Stimulated activated CD4-positive, alpha-beta T cell treated with anti-CD3 and anti-CD28 coated beads, Interleukin-4, amount 100 ng/mL, for 1 hour (primary cell): ENCODE measurements at places on chromosomes 3 and 15.

GRCh38 chr15:101156509-101157159, 95.2 kb downstream of the CHSY1 start:
- DNase-seq, result no peak

- DNase-seq, result no peak
These were observed 5.7 kb downstream of the SNX33 start for GRCh38 chr15:75653347-75653913.

DNA sequence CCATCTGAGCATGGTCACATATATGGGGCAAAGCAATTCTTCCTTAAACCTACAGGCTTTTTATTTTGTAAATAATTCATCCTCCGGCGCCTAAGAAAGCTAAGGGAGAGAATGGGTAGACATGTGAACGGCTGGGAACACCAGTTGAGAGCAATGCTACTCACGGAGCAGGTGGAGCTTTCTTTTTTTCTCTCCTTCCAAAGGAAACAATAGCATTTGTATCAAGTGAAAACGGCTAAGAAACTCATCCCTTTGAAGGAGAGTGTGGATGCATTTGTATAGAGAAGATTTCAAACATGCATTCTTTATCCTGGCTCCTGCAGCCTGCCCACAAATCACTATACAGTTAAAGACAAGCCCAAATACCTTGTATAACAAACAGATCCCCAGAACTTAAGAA, 637.8 kb downstream of the MAGI1 start:
- no peak for DNase-seq

GRCh38 chr15:66482539-66482938, 15.0 kb downstream of the SNAPC5 start:
- no peak for DNase-seq

DNA sequence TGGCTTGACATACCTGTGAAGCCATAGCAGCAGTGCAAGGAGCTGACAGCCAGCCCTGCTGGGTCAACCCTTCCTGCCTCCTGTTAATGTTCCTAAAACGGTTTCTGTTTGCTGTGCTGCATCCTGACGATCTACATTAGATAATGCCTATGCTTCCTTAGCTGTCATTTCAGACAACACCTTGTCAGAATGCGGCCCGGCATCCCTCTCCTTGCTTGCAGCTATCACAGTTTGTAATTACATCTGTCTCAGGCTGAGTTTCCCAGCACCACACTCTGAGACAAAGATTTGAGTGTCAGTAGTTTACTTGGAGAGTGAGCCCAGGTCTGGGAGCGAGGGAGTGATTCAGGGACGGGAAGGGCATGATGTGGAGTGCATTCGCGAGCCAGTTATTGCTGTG, 9.0 kb downstream of the TRH start:
- no peak for DNase-seq

GRCh38 chr15:25437777-25438600, 835 bp downstream of the UBE3A start:
- peak; percentile 54 for DNase-seq

GRCh38 chr3:169475978-169476698, 187.4 kb downstream of the MECOM start:
- no peak for DNase-seq

GRCh38 chr3:157336252-157337009, 100.2 kb upstream of the PTX3 start:
- no peak for DNase-seq

GRCh38 chr15:83081256-83082014, 14.4 kb upstream of the BTBD1 start:
- DNase-seq, result no peak

- no peak for DNase-seq
These were observed 1274.4 kb downstream of the ROBO2 start for GRCh38 chr3:78314327-78314726.

DNA sequence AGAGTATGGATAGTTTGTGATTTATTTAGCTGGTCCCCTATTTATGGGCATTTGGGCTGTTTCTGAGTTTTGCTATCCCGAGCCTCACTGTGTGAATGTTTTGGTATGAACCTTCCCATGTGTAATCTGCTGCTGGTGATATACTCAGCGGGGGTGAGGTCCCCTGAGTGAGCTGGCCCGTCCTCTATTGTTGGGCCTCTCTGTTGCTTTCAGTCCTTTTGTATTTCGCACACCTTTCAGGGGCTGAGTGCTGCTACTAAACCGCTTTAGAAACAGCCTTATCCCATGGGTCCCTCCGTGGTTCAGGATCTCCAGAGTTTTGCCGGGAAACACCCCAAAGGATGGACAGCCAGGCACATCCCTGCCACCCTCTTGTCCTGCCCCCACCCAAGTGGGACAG, 94.5 kb downstream of the WNT7A start:
- no peak for DNase-seq

DNA sequence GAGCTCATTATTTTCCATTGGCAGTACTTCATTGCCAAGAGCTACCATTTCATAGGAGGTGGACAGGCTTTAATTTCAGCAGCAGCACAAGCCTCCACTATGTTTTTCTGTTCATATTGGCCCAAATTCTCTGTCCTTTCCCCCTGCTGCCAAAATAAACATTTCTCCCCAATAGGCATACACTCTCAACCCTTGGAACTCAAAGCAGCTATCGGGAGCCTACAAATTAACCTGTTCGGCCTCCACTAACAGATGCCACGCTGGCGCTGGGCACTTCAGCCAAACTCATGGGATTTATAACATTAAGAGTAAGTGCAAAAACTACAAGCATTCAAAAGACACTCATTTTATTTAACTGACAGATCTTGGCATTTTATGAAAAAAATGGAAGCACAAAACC, 95.7 kb downstream of the NSUN3 start:
- DNase-seq, result no peak

- no peak for DNase-seq
These were observed 464 bp upstream of the MRPS25 start for GRCh38 chr3:15065550-15066007.

GRCh38 chr15:52746162-52746757, 43.9 kb downstream of the ONECUT1 start:
- DNase-seq, result no peak

GRCh38 chr3:159929171-159930141, 59.2 kb upstream of the IL12A start:
- DNase-seq, result no peak

- DNase-seq, result no peak
These were observed 8.4 kb upstream of the FSTL1 start for GRCh38 chr3:120459196-120459595.

DNA sequence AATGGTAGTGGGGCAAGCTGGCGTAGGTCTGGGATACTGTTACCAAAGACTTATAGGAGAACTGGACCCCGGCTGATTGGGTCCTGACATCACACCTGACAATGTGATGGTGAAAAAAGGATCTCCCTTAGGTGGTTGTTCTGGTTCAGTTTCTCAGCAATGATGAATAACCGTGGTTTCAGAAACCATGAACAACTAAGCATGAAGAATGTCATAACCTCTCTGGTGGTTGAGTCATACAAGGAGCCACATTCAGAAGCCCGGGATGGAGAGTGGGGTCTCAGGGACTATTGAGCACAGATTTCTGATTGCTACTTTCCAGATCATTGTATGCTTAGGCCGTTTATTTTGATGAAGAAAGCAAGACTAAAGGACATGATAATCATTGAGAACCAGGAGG, 17.4 kb downstream of the GPR160 start:
- DNase-seq, result no peak

- DNase-seq, result no peak
These were observed 19.6 kb downstream of the HSPBAP1 start for GRCh38 chr3:122773944-122774509.

- no peak for DNase-seq
These were observed 156.2 kb upstream of the COL8A1 start for GRCh38 chr3:99482191-99482590.

DNA sequence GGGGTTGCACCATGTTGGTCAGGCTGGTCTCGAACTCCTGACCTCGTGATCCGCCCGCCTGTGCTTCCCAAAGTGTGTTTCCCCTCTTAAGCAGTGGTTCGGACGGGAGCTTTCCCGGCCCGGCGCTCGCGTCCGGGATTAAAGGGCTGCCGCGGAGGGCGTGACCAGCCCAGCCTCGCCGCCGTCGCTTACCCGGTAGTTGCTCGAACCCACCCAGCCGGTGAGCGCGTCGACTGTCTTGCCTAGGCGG, 513 bp downstream of the CLASP2 start:
- peak; percentile 56 for DNase-seq

GRCh38 chr3:194468086-194468485, 18.7 kb downstream of the ATP13A3 start:
- no peak for DNase-seq

- no peak for DNase-seq
These were observed 3.2 kb downstream of the GPR171 start for GRCh38 chr3:151199554-151200438.

GRCh38 chr15:57703387-57703786, 3.1 kb upstream of the POLR2M start:
- no peak for DNase-seq

GRCh38 chr15:85606738-85607137, 188.0 kb downstream of the KLHL25 start:
- DNase-seq, result no peak

- no peak for DNase-seq
These were observed 55.4 kb downstream of the SPRED1 start for GRCh38 chr15:38307861-38308641.

- no peak for DNase-seq
These were observed 582.2 kb downstream of the FOXP1 start for GRCh38 chr3:71001303-71001830.

GRCh38 chr3:107954845-107955244, 136.0 kb downstream of the CD47 start:
- DNase-seq, result no peak

GRCh38 chr3:50220109-50220508, 15.0 kb downstream of the SLC38A3 start:
- DNase-seq, result no peak

DNA sequence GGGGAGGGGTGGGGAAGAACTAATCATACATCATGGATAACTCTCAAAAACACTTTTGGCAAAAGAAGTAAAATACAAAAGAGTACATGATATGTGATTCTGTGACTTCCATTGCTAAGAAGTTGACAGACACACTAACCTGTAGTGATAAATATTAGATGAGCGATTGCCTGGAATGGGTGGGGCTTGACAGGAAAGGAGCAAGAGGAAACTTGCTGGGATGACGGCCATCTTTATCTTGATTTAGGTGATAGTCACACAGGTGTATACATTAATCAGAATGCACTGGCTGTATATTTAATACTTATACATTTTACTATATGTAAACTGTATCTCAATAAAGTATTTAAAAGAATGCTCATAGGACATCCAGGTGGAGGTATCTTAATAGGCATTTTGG, 13.1 kb downstream of the PARL start:
- DNase-seq, result no peak

GRCh38 chr3:140131895-140132294, 196.9 kb downstream of the CLSTN2 start:
- no peak for DNase-seq

DNA sequence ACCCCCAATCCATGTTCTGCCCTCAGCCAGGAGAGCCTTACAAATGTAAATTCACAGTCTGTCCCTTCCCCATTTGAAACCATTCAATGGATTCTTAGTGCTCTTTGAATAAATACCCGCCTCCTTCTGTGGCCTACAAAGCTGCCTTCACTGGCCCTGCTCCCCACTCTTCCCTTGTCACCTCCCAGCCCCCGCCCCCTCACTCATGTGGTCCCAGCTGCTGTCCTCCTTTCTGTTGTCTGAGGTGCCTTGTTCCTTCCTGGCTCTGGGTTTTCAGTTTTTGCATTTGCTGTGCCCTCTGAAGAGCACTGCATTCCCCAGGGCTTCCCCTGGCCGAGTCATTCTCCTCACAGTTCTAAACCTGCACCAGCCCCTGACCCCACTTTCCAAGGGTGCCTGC, 3.2 kb downstream of the EFCAB12 start:
- no peak for DNase-seq

- no peak for DNase-seq
These were observed 68.2 kb downstream of the RYR3 start for GRCh38 chr15:33378866-33379480.

GRCh38 chr15:43383070-43383469, 12.2 kb downstream of the TUBGCP4 start:
- no peak for DNase-seq

DNA sequence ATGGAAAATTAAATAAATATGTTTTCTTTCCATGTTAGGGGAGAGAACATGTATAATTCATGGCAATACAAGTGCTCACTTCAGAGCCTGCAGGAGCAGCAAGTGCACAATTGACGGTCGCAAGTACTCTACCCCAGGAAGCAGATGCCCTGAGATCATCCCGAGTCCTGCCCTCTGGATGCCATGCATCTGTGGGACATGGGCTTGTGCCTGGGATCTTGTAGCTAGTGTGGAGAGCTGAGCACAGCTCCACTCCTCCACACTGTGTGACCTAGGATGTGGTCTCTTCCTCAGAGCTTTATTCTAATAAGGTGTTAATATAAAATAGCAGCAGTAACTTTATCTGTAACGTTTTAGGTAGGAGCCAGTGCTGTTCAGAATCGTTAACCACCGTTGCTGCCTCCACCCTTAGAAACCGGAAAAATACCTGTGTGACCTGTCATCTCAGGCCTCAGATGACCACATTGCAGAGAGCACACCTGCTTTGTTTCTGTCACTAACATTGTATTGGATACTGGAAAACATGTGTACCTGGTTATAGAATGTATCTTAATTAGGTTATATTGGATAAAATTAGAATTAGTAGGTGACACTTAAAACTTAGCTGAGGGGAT, 105.0 kb upstream of the GOLGA6L6 start:
- DNase-seq, result no peak
